ENCODE measurements at places on chromosomes 16 and 17.

GRCh38 chr17:38747463-38748148 lies 530 bp downstream of the PCGF2 start:
- peak; percentile 55 for DNase-seq

- DNase-seq = peak; percentile 47
Observed at GRCh38 chr17:65604070-65604469, 42.6 kb upstream of the AXIN2 start.

GRCh38 chr16:79806757-79807156 lies 206.2 kb upstream of the MAF start:
- no peak for DNase-seq

GRCh38 chr17:56887105-56887504 lies 26.7 kb downstream of the TRIM25 start:
- DNase-seq = no peak

- DNase-seq = no peak
Observed at GRCh38 chr16:89149386-89149785, 22.2 kb upstream of the CDH15 start.

DNA sequence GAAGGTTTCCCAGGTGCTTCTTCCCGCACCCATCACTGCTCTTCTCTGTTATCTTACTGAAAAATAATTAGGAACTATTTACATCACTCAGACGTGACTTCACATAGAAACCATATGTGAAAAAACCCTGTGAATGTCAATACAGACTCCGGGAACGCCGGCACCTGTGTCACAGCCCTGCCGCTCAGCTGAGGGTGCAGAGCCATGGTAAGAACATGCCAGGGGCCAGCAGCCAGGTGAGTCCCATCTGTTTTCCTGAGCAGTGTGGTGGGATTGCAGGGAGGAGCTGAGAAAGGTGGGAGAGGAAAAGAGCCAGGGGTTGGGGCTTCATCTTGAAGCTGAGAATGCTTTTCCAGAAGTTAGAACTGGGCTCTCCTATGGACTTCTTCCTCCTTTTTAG lies 13.7 kb downstream of the FOXF1 start:
- no peak for DNase-seq

DNA sequence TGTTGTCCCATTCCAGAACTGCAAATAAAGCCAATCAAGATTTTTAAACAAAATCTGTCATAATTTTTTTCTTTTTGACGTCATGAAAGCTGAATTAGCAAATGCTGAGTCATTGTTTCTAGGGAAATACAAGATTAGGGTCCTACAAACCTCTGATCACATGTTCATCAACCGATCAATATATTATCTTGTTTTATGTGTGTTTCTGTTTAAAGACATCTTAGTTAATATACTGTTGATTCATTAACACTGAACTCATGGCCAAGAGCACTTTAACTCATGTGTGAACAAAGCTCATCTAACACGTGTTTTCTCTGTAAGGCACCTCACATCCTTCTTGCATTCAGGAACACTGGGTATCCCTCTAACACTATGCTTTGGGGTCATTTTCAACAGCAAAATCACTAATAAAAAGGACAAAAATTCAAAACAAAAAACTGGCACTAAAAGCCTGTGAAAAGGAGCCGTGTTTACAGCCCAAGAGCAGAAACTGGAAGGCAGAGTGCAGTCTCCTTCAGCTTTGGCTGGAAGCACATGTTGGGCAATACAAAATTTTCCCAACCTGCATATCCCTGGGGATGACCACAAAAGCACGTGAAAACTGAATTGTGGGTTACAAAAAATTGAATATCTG lies 102.5 kb downstream of the PARN start:
- DNase-seq = peak; percentile 37

- DNase-seq = no peak
Observed at GRCh38 chr17:50603340-50603739, 31.3 kb upstream of the ABCC3 start.

DNA sequence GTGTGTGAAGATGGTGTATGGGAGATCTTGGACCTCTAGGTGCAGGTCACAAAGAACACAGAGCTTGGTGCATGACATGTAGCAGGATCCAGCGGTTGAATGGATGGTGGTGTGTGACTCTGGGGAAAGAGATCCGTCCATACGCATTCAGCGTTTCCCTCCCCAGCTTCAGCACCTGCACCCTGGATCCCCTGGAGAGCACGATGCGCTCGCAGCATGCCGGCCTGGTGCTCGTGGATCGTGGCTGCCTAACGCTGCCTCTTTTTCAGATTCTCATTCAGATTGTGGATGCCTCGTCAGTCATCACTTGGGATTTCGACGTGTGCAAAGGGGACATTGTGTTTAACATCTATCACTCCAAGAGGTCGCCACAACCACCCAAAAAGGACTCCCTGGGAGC lies 70.9 kb downstream of the SEC14L1 start:
- no peak for DNase-seq

- no peak for DNase-seq
Observed at GRCh38 chr17:62162898-62163297, 97.8 kb upstream of the MED13 start.

GRCh38 chr17:72635034-72635635 lies 457.4 kb downstream of the SLC39A11 start:
- DNase-seq = no peak

GRCh38 chr16:78230832-78231231 lies 131.4 kb downstream of the WWOX start:
- peak; percentile 38 for DNase-seq

GRCh38 chr16:81716478-81717225 lies 62.4 kb upstream of the PLCG2 start:
- DNase-seq = no peak

DNA sequence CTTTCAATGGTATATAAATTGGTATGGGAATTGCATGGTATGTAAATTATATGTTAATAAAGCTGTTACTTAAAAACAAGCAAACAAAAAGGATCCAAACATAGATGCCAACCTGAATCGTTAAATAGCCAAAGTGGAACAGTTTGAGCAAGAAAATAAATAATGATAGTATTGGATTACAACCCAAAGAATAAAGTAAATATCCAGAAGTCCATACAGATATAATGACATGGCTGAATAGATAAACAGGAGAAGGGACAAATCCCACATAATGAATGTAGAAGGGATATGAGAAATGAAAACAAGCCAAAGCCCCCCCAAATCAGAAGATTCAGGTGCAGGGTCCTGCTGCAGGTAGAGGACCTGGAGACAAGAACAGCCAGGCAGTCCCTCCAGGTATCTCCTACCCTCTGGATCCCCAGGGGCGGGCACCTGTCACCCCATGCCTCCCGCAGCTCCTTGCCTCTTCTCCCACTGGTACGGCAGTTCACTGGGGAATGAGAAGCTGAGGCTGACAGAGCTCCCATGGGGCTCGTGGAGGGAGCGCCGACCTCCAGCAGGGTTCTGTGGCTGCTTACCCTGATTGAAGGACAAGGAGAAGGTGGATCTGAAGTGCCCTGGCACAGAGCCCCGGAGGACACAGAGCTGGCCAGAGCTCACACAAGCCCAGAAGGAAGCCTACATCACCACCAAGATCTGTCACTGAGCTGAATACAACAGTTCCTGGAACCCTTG lies 9.9 kb upstream of the LCAT start:
- no peak for DNase-seq

DNA sequence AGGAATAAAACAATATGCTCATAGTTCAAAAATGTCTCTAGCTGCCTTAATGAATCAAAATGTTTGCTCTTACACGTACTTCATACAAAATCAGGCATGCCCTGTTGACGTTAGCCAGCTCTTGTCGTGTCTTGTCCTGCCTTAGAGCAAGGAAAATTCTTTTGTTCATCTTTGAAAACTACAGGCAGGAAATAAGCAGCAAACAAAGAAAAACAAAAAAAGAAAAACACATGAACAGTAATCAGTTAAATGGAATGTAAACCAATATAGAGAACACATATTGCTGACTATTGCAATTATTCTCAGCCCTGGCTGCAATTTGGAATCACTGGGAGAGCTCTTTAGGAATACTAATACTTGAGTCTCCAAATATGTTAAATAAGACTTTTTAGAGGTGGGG lies 1.7 kb downstream of the CAPNS2 start:
- no peak for DNase-seq

DNA sequence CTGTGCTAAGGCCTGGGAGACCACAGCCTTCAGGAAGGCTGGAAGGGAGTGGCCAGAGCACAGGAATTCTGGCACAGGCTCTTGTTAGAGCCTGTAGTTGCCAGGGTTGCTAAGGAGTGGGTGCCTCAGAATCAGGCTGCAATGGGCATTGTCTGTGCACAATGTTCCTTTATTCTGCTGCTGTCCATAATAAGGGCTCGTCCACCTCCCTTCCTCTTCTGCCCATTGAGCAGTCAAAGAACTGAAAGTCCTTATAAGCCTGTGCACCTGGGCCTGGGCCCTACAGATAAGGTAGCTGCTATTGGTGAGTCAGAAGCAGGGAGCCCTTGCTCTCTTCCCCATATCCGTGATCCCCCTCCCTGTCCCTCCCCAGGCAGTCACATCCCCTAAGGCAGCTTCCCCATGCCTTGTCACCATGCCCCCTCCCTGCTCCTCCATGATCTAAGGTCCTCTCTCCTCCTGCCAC lies 5.4 kb upstream of the CNGB1 start:
- DNase-seq = peak; percentile 76

DNA sequence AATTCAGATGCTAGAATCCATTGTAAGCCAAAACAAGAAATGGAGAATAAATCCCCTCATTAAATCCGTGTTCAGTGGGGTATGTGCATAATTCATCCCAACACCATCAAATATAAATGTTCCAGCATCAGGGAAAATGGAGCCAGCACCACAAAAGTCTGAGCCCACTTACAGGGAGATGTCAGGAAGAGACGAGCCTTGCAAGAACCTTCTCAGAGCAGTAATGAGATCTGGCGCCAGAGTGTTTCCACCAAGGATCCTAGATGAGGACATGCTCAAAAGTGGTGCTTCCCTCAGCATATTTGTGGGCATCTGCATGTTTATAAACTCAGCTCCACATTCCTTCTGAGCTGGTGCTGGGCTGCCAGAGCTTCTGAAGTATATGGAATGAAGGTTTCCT lies 541.9 kb upstream of the C16orf82 start:
- no peak for DNase-seq

- no peak for DNase-seq
Observed at GRCh38 chr16:51306886-51307595, 156.0 kb upstream of the SALL1 start.

GRCh38 chr16:88713054-88713453 lies 6.8 kb downstream of the CTU2 start:
- no peak for DNase-seq

GRCh38 chr17:30228011-30228410 lies 7.5 kb downstream of the SLC6A4 start:
- DNase-seq = no peak

DNA sequence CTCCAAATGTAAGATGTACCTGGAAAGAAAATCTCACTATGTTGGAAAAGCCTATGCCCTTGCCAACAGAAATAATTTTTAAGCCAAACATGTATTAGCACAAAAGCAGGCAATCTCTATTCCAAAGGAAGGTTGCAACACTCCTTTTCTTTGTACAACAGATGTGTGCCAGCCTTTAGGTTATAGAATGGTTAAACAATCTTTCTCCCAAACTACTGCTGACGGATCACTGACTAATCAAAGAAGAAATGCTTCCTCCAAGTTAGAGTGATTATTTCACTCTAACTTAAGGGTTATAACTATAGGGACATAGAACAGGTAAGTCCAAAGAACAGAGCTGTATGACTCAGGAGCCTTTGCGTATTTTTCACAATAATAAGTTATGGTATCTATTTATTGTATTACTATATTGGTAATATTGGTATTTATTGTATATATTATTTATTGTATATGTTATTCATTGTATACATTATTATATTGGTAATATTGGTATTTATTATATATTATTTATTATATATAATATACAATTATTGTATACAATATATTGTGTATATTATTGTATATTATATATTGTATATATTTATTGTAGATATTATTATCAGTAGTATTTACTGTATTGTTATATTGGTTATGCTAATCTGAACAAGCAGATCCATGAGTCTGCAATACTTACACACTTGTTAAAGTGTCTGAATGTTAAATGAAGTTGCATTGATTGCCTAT lies 36.7 kb upstream of the ABCA5 start:
- DNase-seq = no peak

- DNase-seq = no peak
Observed at GRCh38 chr17:80377798-80378197, 37.2 kb upstream of the ENDOV start.

GRCh38 chr17:7324438-7324779 lies 4.7 kb downstream of the NEURL4 start:
- no peak for DNase-seq

GRCh38 chr16:57938936-57939871 lies 31.7 kb downstream of the CNGB1 start:
- DNase-seq = peak; percentile 89

GRCh38 chr17:18129041-18129502 lies 20.5 kb downstream of the MYO15A start:
- DNase-seq = peak; percentile 37

DNA sequence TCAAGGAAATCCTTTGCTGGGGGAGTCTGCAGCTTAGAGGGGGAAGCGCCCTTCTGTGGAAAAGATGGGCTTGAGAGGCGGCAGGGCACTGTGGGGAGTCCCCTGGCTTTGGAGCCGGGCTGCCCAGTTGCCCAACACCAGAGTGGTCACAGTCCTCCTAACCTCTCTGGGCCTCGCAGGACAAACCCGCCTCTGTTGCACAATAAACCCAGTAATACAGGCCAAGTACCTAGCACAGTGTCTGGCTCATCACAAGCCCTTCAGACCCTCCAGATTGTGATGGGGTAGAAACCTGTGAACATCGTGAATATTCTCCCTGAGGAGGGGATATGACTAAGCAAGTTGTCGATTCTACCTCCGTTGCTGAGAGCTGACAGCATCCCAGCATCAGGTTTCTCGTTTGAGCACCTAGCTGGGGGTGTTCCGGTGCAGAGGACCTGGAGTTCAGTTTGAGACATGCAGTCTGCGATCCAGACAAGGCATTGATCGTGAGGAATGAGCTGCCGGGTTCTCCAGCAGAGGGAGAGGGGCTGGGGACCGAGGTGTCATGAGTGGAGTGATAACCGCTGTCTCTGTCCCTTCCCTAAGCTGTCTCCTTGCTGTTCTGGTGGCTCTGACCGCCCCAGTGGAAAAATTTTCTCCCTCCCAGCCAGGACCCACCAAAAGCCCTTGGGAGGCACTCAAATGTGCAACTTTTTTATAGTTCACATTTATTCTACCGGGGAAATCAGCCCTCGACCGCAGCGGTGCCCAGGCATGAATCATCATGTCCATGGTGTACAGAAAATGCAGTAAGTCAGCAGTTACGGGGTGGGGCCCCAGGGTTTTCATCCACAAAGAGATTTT lies 161.9 kb downstream of the WSCD1 start:
- peak; percentile 91 for DNase-seq

GRCh38 chr17:75979705-75980187 lies 706 bp downstream of the TEN1 start:
- no peak for DNase-seq

- DNase-seq = no peak
Observed at GRCh38 chr17:72392056-72393010, 271.5 kb downstream of the SOX9 start.

DNA sequence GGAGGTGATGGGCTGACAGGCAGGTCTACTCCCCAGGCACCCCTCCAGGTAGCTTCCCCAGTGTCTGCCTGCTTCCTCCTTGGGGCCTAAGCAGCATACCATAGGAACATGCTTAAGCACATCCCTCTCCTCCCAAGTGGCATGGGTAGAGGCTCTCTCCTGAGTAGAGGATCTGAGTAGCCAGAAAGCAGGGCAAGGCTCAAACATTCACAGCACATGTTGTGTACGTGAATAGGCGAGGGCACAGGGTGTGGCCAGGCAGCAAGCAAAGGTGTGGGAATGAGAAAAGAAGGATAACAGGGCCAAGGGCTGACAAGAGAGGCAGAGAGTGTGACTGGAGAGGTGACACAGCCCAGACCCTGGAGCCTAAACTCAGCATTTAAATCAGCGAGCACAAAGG lies 29.7 kb upstream of the GFOD2 start:
- no peak for DNase-seq

All from astrocyte of the hippocampus (primary cell).